ENCODE measurements at places on chromosomes 6 and 20.
A peak's percentile ranks its signal among the peaks of the same experiment; 100 is the strongest.

- DNase-seq: no peak
- no peak overlapping the region for H3K27ac ChIP-seq
- no peaks in the 10 kb centered on the region for H3K4me1 ChIP-seq
- H3K36me3 ChIP-seq: peaks cover 1% of the 10 kb centered on the region
These were observed 33.0 kb downstream of the RRBP1 start for GRCh38 chr20:17648791-17649730.

DNA sequence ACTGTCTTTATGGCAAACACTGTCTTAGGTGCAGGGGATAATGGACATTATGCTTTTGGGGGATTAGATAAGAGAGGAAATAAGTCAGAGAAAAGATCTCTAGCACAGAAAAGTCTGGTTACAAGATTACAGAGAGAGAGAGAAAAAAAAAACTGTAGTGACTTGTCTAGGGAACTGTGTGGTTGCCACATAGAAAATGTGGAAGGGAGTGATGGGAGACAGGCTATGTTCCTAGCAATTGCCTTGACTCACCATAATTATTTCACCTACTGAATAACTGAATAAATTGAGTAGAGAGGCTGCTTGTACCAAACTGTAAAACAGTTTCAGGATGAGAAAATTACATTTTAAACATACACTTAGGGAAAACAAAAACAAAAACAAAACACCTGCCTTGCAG, 229.7 kb downstream of the LAMA2 start:
- H3K4me3 ChIP-seq: no peak overlapping the region
- H3K36me3 ChIP-seq: no peaks in the 10 kb centered on the region
- no peaks in the 10 kb centered on the region for H3K27me3 ChIP-seq
- no peak overlapping the region for H3K27ac ChIP-seq

DNA sequence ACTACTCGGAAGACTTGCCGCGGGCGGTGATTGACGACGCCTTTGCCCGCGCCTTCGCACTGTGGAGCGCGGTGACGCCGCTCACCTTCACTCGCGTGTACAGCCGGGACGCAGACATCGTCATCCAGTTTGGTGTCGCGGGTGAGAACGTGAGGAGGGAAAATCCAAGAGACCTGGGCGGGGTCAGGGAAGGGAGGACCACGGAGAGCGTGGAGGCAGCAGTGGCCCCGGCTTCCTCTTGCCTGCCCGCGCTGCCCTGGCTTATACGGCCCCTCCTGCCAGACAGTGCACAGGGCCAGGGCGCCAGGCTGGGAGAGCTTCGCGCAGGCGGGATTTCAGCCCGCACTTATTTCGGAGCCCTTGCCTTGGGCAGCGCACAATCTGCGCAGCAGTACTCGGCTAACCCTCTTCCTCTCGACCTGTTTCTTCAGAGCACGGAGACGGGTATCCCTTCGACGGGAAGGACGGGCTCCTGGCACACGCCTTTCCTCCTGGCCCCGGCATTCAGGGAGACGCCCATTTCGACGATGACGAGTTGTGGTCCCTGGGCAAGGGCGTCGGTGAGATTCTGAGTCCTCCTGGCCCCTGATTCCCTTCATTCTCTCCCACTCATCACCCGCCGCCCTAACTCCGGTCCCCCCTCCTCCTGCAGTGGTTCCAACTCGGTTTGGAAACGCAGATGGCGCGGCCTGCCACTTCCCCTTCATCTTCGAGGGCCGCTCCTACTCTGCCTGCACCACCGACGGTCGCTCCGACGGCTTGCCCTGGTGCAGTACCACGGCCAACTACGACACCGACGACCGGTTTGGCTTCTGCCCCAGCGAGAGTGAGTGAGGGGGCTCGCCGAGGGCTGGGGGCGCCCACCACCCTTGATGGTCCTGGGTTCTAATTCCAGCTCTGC, 2.0 kb downstream of the MMP9 start:
- no peak overlapping the region for H3K4me3 ChIP-seq
- no peaks in the 10 kb centered on the region for H3K36me3 ChIP-seq
- peaks cover 13% of the 10 kb centered on the region for H3K4me1 ChIP-seq
- no peak overlapping the region for H3K27ac ChIP-seq

- H3K36me3 ChIP-seq: no peaks in the 10 kb centered on the region
- H3K4me3 ChIP-seq: no peak overlapping the region
- peaks cover 2% of the 10 kb centered on the region for H3K4me1 ChIP-seq
- H3K27me3 ChIP-seq: no peaks in the 10 kb centered on the region
- peak; percentile 85 for DNase-seq
These were observed 66.0 kb downstream of the KIZ start for GRCh38 chr20:21191839-21192238.

- H3K4me3 ChIP-seq: no peak overlapping the region
- H3K4me1 ChIP-seq: no peaks in the 10 kb centered on the region
- no peak overlapping the region for H3K27ac ChIP-seq
- H3K36me3 ChIP-seq: no peaks in the 10 kb centered on the region
- no peaks in the 10 kb centered on the region for H3K27me3 ChIP-seq
These were observed 216.4 kb downstream of the ANKRD60 start for GRCh38 chr20:58011947-58012610.

GRCh38 chr6:140806431-140806830, 1326.3 kb upstream of the GJE1 start:
- no peaks in the 10 kb centered on the region for H3K36me3 ChIP-seq
- peak; percentile 68 for DNase-seq
- no peak overlapping the region for H3K4me3 ChIP-seq
- no peaks in the 10 kb centered on the region for H3K4me1 ChIP-seq

GRCh38 chr6:16205377-16206144, 32.8 kb upstream of the GMPR start:
- no peak for DNase-seq
- H3K27ac ChIP-seq: no peak overlapping the region
- no peaks in the 10 kb centered on the region for H3K27me3 ChIP-seq
- no peak overlapping the region for H3K4me3 ChIP-seq
- no peaks in the 10 kb centered on the region for H3K4me1 ChIP-seq
- no peaks in the 10 kb centered on the region for H3K36me3 ChIP-seq

- H3K27ac ChIP-seq: no peak overlapping the region
- no peaks in the 10 kb centered on the region for H3K27me3 ChIP-seq
These were observed 78.3 kb upstream of the CTNNBL1 start for GRCh38 chr20:37615340-37616109.

- H3K27ac ChIP-seq: no peak overlapping the region
- no peak overlapping the region for H3K4me3 ChIP-seq
- H3K27me3 ChIP-seq: no peaks in the 10 kb centered on the region
- DNase-seq: no peak
These were observed 158.4 kb upstream of the MYLIP start for GRCh38 chr6:15970517-15970916.

- DNase-seq: peak; percentile 77
- H3K36me3 ChIP-seq: peaks cover 23% of the 10 kb centered on the region
- no peaks in the 10 kb centered on the region for H3K27me3 ChIP-seq
- no peak overlapping the region for H3K4me3 ChIP-seq
These were observed 5.8 kb downstream of the TUBB start for GRCh38 chr6:30725713-30726505.

GRCh38 chr6:153172815-153173214, 41.7 kb upstream of the RGS17 start:
- H3K27ac ChIP-seq: no peak overlapping the region
- no peaks in the 10 kb centered on the region for H3K4me1 ChIP-seq
- H3K36me3 ChIP-seq: no peaks in the 10 kb centered on the region
- no peak for DNase-seq
- H3K4me3 ChIP-seq: no peak overlapping the region
- H3K27me3 ChIP-seq: no peaks in the 10 kb centered on the region

DNA sequence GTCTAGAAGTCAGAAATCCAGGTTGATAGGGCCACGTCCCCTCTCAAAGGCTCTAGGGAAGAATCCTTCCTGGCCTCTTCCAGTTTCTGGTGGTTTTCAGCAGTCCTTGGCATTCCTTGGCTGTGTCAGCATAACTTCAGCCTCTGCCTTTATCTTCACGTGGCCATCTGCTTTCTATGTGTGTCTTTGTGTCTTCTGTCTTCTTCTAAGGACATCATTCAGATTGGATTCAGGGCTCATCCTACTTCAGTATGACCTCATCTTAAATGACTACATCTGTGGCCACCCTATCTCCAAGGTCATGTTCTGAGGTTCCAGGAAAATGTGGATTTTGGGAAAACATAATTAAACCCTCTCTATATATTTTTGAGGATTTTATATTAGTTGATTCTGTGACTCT, 23.0 kb downstream of the C6orf89 start:
- no peaks in the 10 kb centered on the region for H3K27me3 ChIP-seq
- no peak overlapping the region for H3K4me3 ChIP-seq
- H3K36me3 ChIP-seq: no peaks in the 10 kb centered on the region
- no peak for DNase-seq
- H3K27ac ChIP-seq: no peak overlapping the region

DNA sequence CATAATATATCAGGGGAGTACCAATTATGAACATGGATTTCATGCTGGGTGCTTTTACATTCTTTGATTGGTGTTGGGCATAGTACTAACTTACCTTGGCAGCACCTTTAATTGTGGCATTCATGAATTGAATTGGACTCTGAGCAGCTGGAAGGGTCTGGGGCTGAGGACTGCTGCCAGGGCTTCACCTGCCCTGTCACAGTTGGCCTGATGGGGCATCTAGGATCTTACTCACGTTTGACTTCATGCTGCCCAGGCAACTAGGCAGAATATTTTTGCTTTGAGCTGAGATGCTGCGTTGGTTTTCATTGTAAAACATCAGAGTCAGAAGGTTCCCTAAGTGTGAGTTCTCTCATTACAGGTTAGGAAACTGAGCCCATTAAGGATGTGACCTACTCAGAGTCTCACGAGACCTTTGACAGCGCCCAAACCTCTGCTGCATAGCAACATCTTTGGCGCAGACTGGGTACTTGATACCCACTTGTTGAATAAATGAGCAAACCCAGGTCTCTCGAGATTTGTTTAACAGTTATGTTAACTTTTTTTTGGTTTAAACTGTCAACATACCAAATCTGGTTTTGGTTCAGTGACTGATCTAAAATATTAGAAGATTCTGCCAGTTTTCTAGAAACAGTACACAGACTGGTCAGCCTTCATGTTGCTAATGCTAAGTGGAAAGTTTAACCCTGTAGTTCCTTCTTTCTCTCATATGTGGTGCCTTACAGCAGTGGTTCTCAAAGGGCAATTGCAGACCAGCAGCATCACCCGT, 104.9 kb downstream of the TCP11 start:
- H3K36me3 ChIP-seq: no peaks in the 10 kb centered on the region
- no peak overlapping the region for H3K4me3 ChIP-seq
- H3K27me3 ChIP-seq: no peaks in the 10 kb centered on the region

- H3K4me1 ChIP-seq: no peaks in the 10 kb centered on the region
- no peak overlapping the region for H3K27ac ChIP-seq
- no peaks in the 10 kb centered on the region for H3K27me3 ChIP-seq
- no peak overlapping the region for H3K4me3 ChIP-seq
These were observed 67.3 kb downstream of the ADTRP start for GRCh38 chr6:11711003-11711983.

DNA sequence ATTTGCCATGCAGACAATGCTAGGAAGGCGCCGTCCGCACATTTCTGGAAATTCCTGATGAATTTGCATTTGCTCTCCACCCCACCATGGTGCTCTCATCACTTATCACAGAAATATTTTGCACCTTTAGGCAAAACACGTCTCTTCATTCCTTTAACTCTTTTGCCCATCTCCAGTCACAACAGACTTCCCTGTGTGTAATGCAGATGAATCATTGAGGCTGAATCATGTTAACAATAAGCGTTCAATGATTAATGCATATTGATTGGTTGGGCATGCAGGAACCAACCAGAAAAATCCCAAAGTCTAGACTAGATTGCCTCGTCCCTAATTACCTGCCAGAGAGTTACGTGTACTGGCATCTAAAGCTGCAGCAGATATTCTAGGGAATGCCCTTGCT, 80.0 kb upstream of the ATXN1 start:
- no peak overlapping the region for H3K4me3 ChIP-seq
- H3K27me3 ChIP-seq: no peaks in the 10 kb centered on the region
- H3K4me1 ChIP-seq: peaks cover 2% of the 10 kb centered on the region
- peak; percentile 17 for DNase-seq
- H3K36me3 ChIP-seq: no peaks in the 10 kb centered on the region
- no peak overlapping the region for H3K27ac ChIP-seq

DNA sequence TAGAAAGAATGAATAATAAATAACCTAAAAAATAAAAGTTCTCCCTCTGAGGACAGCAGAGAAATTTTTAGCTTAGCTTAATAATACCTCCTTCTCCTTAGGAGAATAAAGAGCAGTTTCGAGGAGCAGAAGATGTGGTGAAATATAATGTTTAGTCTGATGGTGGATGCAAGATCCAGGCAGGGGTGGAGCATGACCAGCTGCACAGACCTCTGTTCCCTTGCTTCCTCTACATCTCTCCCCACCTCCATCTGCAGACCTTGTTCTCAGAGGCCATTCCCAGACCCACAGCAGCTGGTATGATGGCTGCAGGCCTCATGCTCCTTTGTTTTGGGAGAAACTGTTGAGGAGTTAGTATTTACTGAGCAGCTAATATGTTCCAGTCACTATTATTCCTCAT, 1.5 kb downstream of the BTN3A2 start:
- H3K36me3 ChIP-seq: no peaks in the 10 kb centered on the region
- H3K27me3 ChIP-seq: no peaks in the 10 kb centered on the region
- DNase-seq: no peak
- no peaks in the 10 kb centered on the region for H3K4me1 ChIP-seq

DNA sequence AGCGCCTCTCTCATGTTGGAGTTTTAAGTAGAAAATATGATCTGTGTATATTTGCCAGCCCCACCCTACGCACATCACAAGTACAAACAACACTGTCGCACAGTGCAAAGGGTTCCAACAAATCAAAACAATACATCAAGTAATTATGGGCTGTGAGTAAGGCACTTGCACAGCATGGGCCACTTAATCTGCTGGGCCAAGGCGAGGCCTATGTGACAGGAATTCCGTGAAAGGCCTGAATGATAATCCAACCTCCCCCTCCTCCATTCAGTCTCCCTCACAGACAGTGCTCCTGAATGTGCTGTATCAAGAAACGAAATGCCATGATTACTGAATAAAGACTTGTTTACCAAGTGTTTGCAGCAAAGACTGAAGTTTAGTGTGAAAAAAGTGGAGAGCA, 130.1 kb upstream of the SLC2A12 start:
- no peak overlapping the region for H3K4me3 ChIP-seq
- no peaks in the 10 kb centered on the region for H3K36me3 ChIP-seq
- H3K27me3 ChIP-seq: no peaks in the 10 kb centered on the region
- H3K27ac ChIP-seq: no peak overlapping the region

DNA sequence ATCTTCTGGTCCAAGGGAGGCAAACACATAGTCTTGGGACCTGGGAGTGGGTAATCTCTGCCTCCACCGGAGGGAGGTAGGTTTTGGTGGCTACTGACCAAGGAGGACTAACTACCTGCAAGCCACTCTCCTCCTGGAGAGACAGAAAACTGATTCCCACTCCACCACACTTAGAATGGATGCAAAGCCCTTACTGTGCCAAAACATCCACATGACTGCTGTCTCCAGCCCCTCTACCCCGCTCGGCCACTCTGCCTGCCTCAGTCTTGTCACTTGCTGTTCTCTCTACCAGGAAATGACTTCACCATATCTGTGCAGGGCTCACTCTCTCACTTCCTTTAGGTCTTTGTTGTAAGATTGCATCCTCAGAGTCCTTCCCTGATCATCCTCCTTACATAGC, 129.5 kb upstream of the ARG1 start:
- no peaks in the 10 kb centered on the region for H3K27me3 ChIP-seq
- H3K4me1 ChIP-seq: no peaks in the 10 kb centered on the region
- H3K27ac ChIP-seq: no peak overlapping the region

Data from mesendoderm (in vitro differentiated cells).